Suprapubic skin (tissue), 4 donors: ENCODE measurements at places on chromosomes 16 and 17. TPM values are rescaled to one million over a fixed set of nuclear protein-coding genes. Genes with fewer than 3 reads are reported as not detected.

GRCh38 chr16:24819462-24820040 lies 26.2 kb upstream of the SLC5A11 start:
- DNase-seq: no peak

GRCh38 chr16:88306411-88306810 lies 76.3 kb upstream of the ZNF469 start:
- no peak for DNase-seq

The POLR3E gene
- total RNA-seq: 86.9 TPM

DNA sequence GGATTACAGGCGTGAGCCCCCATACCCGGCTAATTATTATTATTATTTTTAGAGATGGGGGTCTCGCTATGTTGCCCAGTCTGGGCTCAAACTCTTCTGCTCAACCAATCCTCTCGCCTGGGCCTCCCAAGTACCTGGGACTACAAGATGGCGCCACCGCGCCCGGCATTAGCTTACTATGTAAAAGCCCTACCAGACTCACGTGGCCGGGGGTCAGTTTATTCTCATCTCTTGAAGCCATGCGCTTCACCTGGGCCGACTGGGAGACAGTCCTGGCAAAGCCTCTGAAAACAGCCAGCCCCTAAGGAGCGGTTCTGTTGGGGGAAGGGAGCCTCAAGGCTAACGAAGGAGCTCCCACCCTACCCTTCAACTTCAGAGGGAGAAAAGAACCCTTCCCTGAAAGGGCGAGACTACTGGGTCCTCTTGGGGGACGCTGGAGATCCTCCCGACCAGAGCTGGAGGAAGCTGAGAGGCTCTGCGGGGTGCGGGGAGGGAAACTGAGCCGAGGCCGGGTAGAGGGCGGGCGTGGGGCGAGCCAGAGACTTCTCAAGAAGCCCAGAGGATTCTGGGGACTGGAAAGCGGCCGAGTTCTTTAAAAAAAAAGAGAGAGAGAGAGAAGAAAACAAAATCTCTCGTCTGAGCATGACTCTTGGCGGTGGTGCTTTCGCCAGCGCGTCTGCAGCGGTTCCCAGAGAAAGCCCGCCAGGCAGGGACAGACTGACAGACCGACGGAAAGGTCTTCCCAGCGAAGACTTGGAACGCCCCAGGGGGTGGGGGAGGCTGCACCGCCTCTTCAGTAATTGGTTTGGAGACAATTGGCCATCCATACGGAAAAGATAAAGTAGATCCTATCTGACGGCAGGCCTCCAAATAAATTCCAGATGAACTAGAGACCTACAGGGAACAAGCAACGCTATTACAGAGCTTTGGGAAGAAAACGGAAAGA lies 5.6 kb upstream of the TUBG2 start:
- no peak for DNase-seq

- no peak for DNase-seq
These were observed 10.6 kb upstream of the RHBDF2 start for GRCh38 chr17:76511668-76512365.

GRCh38 chr16:66948134-66948836 lies 12.8 kb upstream of the CES3 start:
- DNase-seq: peak; percentile 68

The SYCE1L gene
- not detected for total RNA-seq

- DNase-seq: no peak
These were observed 54.1 kb downstream of the VMP1 start for GRCh38 chr17:59761385-59762048.

DNA sequence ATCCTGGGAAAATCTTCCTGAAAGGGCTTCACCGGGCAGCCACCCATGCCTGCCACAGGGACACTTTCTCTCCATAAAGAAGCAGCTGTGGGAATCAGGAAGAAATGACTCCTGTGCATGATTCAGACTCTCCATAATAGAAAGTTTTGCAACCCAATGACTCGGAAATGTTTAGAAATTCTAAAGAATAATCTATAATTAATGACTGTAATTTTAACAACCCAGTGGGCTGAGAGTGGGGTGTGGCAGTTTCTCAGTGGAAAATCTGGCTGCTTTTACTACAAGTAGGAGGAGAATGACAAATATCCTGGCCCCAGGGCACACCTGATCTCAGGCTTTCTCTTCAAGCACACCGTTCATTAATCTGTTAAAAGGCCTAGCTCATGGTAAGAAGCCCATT lies 25.7 kb downstream of the IRF8 start:
- DNase-seq: no peak

The ZG16B gene
- total RNA-seq: 17.7 TPM

DNA sequence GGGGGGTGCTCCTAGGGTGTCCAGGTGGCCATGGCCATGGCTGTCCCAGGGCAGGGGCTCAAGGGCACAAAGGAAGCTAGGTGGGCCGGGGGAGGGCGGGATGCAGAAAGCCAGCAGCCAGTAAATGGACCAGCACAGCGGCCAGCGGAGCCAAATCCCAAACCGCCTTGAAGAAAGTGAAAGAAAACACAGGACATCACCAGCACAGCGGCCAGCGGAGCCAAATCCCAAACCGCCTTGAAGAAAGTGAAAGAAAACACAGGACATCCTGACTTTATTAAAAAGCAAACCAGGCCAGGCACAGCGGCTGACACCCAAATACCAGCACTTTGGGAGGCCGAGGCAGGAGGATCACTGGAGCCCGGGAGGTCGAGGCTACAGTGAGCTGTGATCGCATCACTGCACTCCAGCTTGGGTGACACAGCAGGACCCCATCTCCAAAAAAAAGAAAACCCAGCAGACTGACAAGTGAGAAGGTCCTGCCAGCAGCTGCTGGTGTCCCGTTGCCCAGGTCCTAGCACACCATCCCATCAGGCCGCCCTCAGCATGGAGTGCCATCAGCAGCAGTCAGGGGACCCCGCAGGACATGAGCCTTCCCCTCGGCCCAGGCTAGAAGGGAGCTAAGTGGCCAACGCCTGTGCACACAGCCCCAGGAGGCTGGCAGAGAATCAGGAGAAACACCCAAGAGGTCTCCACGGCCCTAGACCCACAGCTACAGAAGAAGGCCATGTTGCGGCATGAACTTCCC lies 17.0 kb downstream of the SLC38A10 start:
- no peak for DNase-seq

DNA sequence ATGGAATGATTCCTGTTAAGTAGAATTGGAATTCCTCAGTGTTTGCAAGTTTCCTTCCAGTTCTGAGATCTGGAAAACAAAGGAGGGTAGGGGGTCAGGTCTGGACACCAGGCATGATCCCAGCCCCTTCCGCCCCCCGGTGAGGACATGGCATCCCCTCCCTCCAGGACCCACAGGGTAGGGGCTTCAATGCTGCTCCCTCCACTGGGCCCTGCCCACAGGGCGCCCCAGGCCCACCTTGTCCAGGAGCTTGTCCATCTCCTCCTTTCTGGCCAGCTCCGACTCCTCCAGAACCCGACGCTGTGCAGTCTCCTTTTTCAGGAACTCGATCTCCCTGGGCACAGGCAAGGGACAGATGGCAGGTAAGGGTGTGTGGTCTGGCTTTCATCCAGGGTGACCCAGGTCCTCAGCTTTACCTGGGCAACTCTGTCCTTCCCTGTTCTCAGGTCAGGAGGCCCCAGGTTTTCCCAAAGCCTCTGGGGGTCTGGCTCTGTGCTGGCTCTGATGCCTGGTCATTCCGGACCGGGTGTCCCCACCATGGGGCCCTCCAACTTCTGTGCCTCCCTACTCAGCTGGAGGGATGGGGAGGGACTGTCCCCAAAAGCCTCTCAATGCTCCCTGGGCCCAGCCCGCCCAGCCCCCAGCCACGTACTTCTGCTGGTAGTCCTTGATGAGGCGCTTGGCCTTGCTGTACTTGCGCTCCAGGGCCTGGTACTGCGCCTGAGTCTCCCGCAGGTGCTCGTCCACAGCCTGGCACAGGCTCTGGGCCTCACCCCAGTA lies 5.5 kb upstream of the SAMD14 start:
- DNase-seq: no peak

DNA sequence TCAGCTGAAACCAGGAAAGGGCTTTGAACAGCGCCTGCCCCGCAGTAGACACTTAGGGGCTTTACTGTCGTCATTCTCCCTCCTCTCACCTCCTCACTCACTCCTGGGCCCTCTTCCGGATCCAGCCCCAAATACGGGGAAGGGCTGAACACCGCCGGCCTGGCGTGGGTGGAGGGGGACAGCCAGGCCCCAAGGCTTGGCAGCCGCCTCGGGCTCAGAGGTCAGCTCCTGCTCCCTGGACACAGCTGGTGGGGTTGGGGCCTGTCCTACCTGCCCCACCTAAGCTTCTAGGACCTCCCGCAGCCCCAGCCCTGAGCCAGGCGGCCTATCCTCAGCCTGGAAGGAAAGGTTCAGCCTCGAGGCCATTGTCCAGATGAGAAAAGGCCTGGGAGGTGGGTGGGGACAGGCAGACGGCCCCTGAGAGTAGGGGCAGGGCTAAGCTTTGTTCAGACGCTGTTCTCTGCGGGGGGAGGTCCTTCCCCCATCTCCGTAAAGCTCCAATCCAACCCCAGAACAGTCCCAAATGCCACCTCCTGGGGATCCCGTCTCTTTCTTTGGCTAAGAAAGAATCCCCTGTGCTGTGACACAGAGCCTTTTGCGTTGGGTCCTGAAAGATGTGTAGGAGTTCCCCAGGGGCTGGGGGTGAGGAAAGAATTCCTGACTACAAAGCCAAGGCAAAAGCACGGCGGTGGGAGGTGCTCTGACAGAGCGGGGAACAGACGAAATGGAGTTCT lies 881 bp upstream of the LLGL1 start:
- DNase-seq: no peak
